ENCODE measurements at places on chromosomes 12 and 14.

DNA sequence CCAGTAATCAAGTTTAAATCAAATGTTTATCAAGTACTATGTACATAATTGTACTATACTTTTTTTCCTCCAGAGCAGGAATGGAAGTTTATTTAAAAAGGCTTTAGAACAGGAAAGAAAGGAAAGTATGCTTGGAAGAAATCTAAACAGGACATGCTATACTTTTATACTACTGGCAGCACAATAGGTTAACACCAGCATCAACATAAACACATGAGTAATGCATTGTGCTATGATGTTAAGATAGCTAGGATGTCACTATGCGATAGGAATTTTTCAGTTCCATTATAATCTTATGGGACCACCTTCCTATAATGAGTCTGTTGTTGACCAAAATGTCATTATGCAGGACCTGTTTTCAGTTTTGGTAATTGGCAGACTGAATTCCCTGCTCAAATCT, 41.5 kb upstream of the ANKS1B start:
- no peak for DNase-seq

- no peak for DNase-seq
Observed at GRCh38 chr14:76901171-76902055, 75.2 kb downstream of the LRRC74A start.

DNA sequence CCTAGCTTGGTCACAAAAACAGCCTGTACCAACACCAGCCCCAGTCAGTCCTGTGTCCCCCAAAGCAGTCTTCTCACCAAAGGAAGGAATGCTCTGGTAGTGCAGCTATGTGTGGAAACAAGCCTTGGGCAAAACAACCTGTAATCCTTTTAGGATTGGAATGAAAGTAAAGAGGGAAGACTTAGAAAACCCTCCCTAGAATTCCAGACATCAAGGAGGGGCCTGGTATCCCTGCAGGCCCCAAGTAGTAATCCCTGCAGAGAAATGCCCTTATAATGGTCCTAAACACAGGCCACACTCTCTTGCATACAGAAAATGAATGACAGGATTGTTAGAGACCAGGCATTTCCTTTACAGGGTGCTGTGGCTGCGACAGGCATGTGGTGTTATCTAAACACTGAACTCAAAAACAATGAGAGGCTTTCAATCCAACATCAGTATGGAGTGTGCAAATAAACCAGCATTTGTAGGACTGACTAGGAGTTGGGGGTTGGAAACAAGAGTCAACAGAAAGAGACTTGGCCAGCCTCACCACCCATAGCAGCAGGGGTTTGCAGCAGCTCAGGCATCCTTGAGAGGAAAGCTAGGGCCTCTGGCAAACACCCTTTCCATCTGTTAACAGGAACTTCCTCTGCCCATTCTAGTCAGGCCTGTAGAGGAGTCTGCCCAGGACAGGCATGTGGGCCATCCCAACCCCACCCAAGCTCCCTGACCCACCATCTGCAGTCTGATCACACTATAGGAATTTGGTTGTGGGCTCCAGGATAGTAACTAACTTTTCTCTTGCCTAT, 59.1 kb downstream of the DCAF5 start:
- DNase-seq, result no peak

GRCh38 chr14:39264558-39264957, 30.8 kb downstream of the MIA2 start:
- DNase-seq, result no peak

DNA sequence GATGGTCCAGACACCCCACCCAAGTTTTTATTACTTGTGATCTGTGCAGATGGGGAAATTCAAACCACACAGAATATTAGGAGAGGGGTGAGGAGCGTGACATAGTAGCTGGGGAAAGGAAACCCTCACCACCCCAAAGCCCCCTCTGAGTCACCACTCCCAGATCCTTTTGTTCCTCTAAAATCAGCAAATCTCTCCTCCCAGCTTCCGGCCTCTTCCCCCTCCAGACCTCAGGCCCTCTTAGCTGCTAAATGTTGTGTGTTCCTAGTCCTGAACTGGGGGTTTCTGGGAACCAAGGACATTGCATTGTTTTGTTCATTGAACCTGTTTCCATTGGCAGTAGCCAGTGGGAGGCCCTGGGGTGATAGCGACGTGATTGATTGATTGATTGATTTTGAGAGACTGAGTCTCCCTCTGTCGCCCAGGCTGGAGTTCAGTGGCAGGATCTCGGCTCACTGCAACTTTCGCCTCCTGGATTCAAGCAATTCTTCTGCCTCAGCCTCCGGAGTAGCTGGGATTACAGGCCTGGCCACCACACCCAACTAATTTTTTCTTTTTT, 5.9 kb upstream of the ORAI1 start:
- DNase-seq, result no peak

DNA sequence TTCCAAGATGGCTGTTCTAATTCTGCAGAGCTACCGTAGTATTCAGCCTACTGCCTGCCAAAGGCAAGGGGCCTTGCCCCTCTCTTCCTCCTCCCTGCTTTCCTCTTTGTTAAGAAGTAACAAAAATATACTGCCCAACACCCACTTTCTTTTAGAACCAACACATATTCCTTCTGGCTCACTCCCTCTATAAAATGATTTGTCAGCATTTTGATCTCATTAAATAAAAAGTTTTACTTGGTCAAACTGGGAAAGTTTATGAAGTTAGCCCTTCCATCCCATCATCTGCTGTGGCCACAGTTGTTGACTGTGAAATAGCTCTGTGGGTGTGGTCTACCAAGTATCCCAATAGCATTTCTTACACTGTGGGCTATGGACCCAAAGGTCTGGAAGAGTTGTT, 472.4 kb downstream of the ZFP36L1 start:
- no peak for DNase-seq

GRCh38 chr12:111585690-111586089, 13.4 kb downstream of the ATXN2 start:
- DNase-seq, result no peak

- DNase-seq, result no peak
Observed at GRCh38 chr14:40099316-40099715, 667.1 kb upstream of the FBXO33 start.

- DNase-seq, result no peak
Observed at GRCh38 chr14:61076556-61076955, 95.5 kb downstream of the SLC38A6 start.

GRCh38 chr14:75426332-75427125, 1.3 kb upstream of the JDP2 start:
- no peak for DNase-seq

- DNase-seq, result no peak
Observed at GRCh38 chr14:50148799-50149198, 32.4 kb upstream of the VCPKMT start.

DNA sequence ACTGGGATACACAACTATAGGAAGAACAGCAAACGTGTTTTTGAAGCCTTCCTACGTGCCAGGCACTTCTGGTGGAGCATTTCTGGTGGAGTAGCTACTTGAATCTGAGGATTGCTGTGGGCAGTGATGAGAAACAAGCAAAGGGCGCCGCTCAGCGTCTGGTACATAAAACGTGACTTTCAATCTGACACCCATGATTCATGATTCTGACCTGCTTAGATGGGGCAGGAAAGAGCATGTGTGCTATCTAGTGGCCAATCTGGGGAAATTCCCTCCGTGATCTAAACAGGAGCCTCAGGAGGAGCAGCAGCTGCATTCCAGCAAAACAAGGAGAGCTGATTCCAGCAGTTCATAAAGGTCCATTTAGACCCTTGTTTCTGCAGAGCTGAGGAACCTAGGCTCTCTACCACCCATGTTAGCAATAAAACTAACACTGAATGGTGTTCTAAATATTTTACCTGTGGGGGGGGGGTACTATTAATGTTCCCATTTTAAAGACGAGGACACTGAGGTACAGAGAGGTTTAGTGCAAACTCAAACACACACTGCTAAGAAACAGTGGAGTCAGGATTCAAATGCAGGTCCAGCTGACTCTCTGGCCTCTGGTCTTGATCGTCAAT, 37.8 kb downstream of the PAH start:
- DNase-seq, result no peak

- DNase-seq, result no peak
Observed at GRCh38 chr12:53568809-53569557, 57.2 kb downstream of the ATF7 start.

DNA sequence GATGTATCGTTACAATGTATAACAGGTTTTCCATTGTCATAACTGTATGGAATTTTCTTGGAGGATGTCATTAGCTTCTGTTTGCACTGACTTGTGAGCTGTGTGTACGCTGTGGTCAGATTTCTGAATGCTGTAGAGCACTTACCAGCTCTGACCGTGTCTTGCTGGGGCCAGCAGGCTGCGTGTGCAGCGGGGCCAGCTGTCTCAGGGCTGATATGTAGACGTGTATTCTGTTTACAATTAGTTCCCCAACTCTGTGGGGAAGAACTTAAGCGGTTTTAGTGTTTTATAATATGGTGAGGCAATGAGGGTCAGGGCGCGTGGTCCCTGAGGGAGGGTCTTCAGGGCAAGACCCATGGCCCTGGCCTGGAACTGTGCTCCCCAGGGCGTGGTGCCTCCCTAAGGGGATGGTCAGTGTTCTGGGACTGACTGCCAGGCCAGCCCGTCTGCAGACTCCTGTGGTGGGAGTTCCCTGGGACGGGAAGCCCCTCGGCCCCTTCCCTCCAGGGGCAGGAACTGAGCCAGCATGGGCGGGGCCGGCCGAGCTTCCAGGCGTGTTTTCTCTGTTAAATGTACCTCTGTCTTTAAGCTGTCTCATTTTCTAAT, 18.7 kb downstream of the XRCC3 start:
- no peak for DNase-seq

DNA sequence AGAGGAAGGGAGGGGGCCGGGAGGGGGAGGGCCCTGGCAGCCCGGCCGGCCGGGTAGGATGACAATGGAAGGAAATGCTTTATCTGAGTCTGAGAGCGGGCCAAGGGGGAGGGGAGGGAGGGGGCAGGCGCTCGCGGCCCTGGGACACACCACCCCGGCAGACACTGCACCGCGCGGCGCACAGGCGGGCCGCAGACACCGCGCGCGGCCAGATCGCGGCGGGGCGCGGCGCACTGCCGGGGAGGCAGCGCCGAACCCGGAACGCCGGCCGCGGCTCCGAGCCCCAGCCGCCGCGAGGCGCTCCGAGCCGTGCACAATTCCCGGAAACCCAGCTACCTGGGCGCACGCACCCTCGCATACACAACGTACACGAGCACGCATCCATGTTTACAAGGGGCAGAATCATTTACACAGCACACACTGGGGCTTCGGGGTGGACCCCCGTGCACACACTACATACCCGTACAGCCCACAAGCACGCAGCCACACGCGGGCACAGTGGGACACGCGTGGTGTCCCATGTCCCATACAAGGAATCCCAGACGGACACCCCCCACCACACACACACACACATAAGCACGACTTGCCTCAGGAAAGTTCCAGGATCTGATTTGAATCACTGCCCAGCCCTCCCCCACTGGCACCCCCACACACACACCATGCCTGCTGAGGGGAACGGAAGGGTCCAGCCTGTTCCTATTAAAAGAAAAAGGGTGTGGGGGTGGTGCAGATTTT, at the start of gene HDAC7:
Gene HDAC7 (minus strand): TSS at position 8 of the 735 bp plus-strand sequence. CDS start 118 bp downstream, outside the sequence.
- DNase-seq, result peak; percentile 52

GRCh38 chr12:92191061-92191460, 45.4 kb upstream of the BTG1 start:
- DNase-seq, result no peak

DNA sequence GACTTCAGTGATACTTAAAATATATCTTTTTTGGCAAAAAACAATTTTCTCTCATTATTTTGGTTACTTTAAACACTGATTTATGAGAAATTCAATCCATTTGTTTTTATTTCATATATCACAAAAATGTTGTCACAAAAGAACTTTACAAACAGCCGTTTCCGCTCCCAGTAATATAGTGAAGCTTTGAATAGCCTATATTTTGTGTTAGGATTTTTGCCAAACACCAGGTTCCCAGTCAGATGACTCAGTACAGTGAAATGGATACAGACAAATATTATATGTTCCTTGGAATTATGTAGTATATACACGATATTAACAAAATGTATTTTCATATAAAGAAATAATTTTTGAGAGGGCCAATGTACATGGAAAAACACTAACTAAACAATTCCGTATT, 411.1 kb downstream of the CCER1 start:
- DNase-seq, result no peak

DNA sequence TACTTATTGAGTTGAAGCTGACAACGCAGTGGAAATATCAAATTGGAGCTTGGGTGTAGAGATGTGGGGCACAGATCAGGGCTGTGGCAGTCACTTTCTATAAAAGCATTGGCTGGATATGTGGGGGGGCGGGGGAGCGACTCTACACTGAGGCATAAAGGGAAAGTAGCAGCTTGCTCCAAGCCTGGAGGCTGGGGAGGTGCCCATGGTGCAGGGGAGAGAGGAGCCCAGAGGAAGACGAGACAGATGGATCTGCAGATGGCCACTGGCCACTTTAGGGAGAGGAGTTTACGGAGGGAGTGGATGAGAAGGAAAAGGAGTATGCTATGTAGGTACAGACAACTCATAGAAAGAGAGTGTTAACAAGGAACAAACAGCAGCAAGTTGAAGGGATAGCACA, 13.5 kb upstream of the NGB start:
- no peak for DNase-seq

GRCh38 chr14:20755037-20755436, 9.3 kb downstream of the EDDM3A start:
- DNase-seq, result no peak

GRCh38 chr12:65728455-65728847, 95.8 kb upstream of the HMGA2 start:
- no peak for DNase-seq

- no peak for DNase-seq
Observed at GRCh38 chr14:20680363-20680762, 4.0 kb upstream of the RNASE4 start.

DNA sequence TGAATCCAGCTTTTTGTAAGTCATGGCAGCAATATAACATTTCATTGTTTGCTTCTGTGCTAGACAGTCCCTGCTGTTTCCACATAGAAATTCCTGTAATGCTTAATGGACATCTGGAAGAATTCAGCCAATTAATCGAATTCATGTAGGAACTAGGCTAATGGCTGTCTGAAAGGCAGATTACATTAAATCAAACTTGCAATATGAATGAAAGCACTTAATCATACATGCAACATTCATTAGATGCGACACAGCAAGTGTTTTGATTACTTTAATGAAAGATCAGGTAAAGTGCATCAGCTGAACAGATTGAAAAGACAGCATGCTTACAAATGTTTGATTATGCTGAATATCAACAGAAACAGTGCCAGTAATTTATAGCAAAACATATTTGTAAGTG, 24.1 kb upstream of the INSM2 start:
- no peak for DNase-seq

- DNase-seq, result no peak
Observed at GRCh38 chr14:77554816-77555599, 56.4 kb upstream of the ISM2 start.

GRCh38 chr14:61573321-61573720, 122.0 kb upstream of the HIF1A start:
- DNase-seq, result no peak

GRCh38 chr12:88207921-88208620, 66.0 kb downstream of the TMTC3 start:
- DNase-seq, result no peak
